Stimulated activated CD4-positive, alpha-beta T cell treated with anti-CD3 and anti-CD28 coated beads, Interleukin-1b, Interleukin-23, amount 100 ng/mL, for 4 hours (primary cell): ENCODE measurements at places on chromosomes 3 and 15.

DNA sequence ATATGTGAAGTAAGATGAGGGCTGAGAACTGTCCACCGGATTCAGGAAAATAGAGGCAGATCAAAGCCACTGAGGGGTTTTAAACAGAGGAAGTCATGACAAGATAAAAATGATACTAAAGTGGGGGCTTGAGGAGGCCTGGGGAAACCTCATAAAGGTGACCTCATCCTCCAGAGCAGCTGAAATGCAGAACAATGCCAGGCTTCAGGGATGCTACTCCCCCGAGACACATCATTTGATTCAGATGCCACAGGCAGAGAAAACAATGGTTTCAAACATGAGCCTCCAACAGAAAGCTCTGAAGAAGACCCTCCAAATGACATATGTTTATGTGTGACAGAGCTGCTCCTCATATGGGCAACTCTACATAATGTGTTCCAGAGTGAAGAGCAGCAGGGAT, 6.4 kb downstream of the CFAP20DC start:
- DNase-seq, result no peak

DNA sequence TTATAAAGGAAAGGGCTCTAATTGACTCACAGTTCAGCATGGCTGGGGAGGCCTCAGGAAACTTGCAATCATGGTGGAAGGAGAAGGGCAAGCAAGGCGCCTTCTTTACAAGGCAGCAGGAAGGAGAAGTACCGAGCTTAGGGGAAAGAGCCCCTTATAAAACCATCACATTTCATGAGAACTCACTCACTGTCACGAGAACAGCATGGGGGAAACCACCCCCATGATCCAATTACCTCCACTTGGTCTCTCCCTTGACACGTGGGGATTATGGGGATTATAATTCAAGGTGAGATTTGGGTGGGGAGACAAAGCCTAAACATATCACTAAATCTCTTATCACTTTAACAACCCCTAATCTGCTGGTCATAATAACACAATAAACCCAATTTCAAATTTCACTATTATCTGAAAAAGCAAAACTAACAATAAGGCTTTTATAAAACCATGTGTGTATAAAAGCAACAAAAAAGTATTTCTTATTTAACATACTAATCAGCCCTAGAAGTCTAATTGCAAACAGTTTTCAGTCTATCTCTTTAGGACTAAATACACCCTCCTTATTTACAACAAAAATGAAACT, 43.2 kb downstream of the SCAPER start:
- DNase-seq, result no peak

- DNase-seq, result peak; percentile 59
Observed at GRCh38 chr3:56988458-56989168, 71.9 kb upstream of the SPATA12 start.

GRCh38 chr3:77320514-77320913, 280.6 kb downstream of the ROBO2 start:
- DNase-seq, result no peak

DNA sequence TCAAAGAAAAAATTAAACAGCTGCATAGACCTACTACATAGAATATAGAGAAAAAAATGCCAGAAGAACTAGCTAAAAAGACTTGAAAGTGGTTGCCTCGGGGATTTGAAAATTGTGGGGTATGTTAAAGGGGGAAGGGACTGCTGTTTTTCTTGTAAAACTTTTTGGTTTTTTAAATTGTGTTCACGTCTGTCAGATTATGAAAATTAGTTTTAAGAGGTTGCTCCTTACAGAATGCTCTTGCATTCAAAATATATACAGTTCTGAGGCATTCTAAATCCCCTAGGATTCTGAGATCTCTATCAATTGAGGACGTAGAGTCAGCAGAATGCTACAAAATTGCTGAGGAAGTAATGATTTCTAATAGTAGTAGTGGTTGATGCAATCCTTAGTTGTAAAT, 28.6 kb downstream of the PIAS1 start:
- DNase-seq, result no peak

DNA sequence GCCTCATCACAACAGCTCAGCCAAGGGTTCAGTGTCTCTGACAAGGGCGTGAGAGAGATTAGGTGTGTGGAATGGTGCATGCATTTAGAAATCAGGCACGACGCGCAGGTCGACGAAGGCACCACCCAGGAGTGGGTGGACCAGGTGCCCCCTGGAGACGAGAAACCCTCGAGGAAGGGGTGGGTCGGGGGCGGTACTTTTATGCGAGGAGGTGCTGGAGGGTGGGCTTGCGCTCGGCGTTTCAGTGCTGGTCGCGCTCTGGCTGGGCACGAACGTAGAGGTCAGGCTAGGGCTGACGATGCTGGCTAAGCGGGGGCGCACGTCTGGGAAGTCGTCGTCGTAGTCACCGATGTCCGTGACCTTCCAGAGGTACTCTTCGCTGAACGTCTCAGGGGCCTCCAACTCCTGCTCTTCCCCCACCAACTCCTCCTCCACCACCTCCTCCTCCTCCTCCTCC, 393 bp downstream of the ERICH6 start:
- DNase-seq, result peak; percentile 13

GRCh38 chr15:27928386-27928785, 170.7 kb downstream of the OCA2 start:
- no peak for DNase-seq

GRCh38 chr3:126676919-126677705, 22.2 kb upstream of the TXNRD3 start:
- no peak for DNase-seq

DNA sequence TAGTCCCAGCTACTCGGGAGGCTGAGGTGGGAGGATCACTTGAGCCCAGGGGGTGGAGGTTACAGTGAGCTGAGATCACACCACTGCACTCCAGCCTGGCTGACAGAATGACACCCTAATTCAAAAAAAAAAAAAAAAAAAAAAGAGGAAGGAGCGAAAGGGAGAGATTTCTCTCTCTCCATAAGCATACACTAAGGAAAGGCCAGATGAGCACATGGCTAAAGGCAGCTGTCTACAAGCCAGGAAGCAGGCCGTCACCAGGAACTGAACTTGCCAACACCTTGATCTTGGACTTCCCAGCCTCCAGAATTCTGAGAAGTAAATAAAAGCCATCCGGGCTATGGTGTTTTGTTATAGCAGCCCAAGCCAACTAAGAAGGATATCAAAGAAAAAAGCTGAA, 7.5 kb downstream of the SRGAP3 start:
- no peak for DNase-seq

DNA sequence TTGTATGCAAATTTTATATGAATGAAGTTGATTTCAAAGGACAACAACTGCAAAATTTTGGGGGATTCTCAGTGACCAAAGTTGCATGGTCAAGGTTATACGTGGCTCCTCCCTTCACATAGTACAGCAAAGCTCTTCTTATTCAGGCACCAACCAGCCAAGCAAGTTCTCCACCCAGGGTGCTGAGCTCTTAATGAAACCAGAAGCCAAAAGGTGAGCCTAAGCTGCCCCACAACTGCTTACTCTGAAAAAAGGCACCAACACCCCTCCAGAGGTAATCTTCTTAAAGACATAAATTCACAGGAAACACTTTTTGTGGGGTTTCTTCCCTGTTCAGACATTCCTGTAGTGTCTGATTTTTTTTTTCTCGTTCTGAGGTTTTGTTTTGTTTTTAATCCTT, 106.1 kb upstream of the GMNC start:
- no peak for DNase-seq

DNA sequence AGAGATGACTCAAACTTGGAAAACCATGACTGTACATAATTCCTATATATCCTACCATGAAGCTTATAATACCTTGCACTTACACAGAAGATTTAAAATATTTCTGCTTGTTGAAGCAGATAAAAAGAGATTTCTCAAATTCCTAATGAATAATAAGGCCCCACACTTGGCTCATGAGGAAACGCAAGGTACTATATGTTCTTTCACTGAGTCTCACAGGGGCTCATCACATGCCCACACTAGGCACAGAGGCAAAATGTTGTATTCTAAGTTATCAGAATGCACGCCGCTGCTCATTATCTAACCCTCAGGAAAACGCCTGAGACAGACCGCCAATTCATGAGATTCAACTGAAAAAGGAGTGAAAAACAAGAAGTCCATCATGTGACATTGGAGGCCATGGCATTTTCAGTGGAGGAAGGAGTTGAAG, 5.6 kb downstream of the MYO1E start:
- DNase-seq, result no peak

DNA sequence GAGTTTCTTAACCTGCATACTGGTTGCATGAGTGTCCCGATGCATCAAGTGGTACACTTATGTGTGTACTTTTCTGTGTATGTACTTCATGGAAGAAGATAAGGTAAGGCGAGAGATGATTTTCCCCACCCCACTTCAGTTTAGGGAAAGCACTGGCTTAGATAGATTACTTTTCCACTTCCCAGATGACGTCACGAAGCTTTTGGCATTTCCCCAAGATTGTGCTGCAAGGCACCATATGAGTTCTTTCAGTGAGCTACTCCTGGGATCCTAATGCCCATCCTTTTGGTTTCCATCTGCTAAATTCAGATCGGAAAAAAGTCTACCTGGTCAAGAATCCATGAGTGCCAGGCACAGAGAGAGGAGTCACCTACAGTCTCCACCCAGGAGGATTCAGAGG, 4.5 kb downstream of the IL17RB start:
- DNase-seq, result no peak

DNA sequence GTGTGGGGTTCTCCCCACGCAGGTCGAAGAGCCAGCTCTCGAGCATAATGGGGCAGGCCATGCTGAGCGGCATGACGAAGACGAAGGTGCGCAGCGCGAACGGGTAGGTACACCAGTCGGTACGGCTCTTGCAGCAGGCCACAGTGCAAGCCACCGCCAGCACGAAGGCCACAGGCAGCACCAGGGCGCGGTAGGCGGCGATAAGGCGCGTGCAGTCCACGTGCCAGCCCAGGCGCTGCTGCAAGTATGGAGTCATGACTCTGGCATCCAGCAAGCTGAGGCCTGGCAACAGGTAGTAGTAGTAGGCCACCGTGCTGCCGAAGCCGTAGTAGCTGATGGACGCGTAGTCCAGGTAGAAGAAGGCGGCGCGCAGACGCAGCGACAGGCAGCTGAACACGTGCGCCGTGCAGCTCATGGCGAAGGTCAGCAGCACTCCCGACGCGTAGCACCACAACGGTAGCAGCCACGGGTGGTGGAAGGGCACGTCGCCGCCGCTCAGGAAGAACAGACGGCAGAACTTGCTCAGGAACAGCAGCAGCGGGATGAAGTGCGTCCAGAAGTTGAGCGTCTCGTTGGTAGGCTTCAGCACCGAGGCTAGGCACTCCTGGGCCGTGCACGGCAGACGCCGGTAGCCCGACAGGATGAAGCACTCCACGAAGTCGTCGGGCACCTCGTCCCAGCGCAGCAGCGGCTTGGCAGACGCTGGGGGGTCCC, 797 bp downstream of the PAQR9 start:
- no peak for DNase-seq

- DNase-seq, result no peak
Observed at GRCh38 chr3:152870027-152870426, 35.1 kb downstream of the P2RY1 start.

- DNase-seq, result no peak
Observed at GRCh38 chr3:37082317-37082716, 89.0 kb downstream of the MLH1 start.

DNA sequence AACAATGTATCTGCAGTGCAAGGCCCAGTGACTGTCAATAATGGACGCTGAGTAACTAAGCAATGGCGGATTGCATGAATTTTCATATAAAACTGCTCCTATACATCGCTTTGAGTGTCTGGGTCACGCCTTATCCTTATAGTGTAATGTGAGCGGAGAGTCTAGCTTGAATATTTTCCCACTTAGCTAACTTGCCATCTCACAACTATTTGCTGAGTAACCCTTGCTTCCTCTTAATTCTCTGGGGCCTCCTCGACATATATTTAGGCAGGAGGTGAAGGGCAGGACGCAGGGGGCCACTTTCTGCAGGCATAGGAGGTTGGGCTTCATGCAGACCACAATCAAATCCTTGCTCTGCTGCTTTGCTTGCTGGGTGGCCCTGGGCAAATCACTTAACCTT, 24.0 kb downstream of the ST8SIA2 start:
- no peak for DNase-seq

DNA sequence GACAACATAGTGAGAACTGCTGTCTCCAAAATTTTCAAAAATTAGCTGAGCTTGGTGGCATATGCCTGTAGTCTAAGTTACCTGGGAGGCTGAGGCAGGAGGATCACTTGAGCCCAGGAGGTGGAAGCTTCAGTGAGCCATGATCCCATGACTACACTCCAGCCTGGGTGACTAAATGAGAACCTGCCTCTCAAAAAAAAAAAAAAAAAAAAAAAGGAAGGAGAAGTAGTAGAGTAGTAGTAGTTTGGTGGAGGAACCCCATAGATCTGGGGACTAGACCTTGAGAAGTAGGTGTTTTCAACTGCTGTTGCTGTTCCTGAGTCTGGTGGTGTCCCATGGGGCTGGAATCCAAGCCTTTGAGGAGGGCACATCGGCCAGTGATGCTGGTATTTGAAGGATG, 38.4 kb upstream of the UBE2E2 start:
- DNase-seq, result no peak
